HCT116 (cell line): ENCODE measurements at places on chromosomes 2 and 18. TPM values are rescaled to one million over a fixed set of nuclear protein-coding genes. Genes with fewer than 3 reads are reported as not detected.
A peak's percentile ranks its signal among the peaks of the same experiment; 100 is the strongest.

The GKN1 gene
- not detected for total RNA-seq

The MAP3K19 gene
- not detected for total RNA-seq

DNA sequence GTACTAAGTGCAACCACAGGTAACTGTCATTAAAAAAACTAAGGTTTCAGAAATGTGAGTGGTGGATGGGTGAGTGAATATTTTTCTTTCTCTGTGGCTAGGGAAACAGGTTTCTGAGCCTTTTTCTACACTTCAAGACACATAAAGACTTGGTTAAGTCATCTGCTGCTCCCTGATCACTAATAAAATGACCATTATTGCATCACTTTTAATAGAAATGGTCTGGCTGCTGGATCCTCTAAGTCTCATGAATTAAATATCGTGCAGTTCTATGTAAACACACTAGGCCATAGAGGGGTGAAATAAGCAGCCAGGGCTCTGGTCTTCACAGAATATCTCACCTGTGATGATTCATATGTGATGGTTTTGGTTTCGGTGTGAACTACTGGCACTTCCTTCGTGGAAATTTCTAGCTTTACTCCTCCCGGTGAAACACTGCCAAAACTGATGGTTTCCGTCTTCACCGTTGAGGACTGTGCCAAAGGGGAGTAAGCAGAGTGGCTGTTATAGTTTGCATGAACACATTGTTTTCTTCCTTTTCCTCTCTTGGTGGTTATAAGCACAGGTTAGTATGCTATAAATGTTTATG is 100.4 kb upstream of the ZBTB14 start:
- no peak for DNase-seq
- no peaks in the 10 kb centered on the region for H3K36me3 ChIP-seq
- no peaks in the 10 kb centered on the region for H3K27me3 ChIP-seq
- no peaks in the 10 kb centered on the region for H3K4me1 ChIP-seq

The DNAJC5G gene
- total RNA-seq: 2.5 TPM

DNA sequence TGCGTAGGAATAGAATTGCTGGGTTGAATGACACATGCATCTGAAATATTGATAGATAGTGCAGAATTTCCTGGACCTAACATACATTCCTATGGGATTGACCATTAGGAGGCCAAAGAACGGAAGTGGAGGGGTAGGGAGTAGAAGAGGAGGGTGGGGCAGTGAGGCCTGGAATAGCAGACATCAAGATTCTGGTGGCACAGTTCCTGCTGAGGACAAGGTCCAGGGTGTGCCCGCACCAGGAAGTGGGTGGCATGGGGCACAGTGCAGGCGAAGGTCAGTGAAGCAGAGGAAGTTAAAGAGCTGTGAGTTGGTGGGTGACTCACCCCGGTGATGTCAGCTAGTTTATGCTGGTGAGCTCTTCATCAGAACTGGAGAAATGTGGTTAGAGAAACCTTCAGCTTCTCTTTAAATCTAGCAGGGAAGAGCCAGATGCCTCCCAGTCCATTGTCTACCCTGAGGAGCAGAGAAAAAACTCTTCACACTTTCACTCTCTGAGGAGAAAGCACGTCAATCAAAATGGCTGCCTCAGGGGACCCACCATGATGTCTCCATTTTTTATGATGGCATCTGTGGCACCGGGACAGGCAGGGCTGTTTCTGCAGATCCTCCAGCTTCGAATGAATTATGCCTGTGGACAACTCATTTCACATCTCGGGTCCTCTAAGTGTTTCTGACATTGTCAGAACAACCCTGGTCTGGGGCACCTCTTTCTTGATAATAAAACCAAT is 55.9 kb upstream of the CTLA4 start:
- H3K4me1 ChIP-seq: peaks cover 25% of the 10 kb centered on the region
- H3K27ac ChIP-seq: no peak overlapping the region
- H3K36me3 ChIP-seq: no peaks in the 10 kb centered on the region
- H3K27me3 ChIP-seq: no peaks in the 10 kb centered on the region
- peak; percentile 62 for DNase-seq

- H3K4me3 ChIP-seq: no peak overlapping the region
- no peak for DNase-seq
- no peaks in the 10 kb centered on the region for H3K4me1 ChIP-seq
- H3K27ac ChIP-seq: no peak overlapping the region
Observed at GRCh38 chr2:107582487-107582886, 244.2 kb upstream of the RGPD4 start.

GRCh38 chr2:168345601-168346000 is 98.2 kb upstream of the STK39 start:
- no peaks in the 10 kb centered on the region for H3K36me3 ChIP-seq
- no peaks in the 10 kb centered on the region for H3K4me1 ChIP-seq
- no peak for DNase-seq
- no peak overlapping the region for H3K27ac ChIP-seq
- no peaks in the 10 kb centered on the region for H3K27me3 ChIP-seq
- H3K4me3 ChIP-seq: no peak overlapping the region

DNA sequence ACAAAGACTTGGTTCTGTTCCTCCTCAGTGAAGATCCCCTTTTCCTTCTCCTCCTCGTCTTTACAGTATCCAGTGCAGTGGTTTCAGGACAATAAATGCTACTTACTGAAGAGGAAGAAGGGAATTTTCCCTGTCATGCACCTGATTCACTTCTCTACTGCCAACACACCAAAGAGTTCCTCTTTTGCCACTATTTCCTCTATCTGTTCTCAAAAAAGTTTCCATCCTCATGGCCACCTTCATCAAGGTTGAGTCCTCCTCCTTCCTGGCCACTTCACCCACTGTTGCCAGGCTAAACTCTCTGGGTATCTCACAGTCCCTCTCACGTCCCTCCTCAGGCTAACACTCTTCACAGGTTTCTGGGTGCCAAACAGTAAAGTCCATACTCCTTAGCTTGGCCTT is 41.7 kb downstream of the PLEKHM3 start:
- H3K4me3 ChIP-seq: no peak overlapping the region
- no peaks in the 10 kb centered on the region for H3K27me3 ChIP-seq
- H3K36me3 ChIP-seq: no peaks in the 10 kb centered on the region
- H3K4me1 ChIP-seq: no peaks in the 10 kb centered on the region
- DNase-seq: no peak
- no peak overlapping the region for H3K27ac ChIP-seq

The CDH20 gene
- not detected for total RNA-seq

The MTX2 gene
- 38.9 TPM for total RNA-seq

The PSMA8 gene
- total RNA-seq: not detected

GRCh38 chr2:18925296-18925695 is 335.9 kb upstream of the NT5C1B start:
- DNase-seq: no peak
- H3K27me3 ChIP-seq: no peaks in the 10 kb centered on the region
- H3K4me1 ChIP-seq: no peaks in the 10 kb centered on the region
- H3K36me3 ChIP-seq: no peaks in the 10 kb centered on the region
- no peak overlapping the region for H3K27ac ChIP-seq
- H3K4me3 ChIP-seq: no peak overlapping the region

The KYNU gene
- 0.22 TPM for total RNA-seq

DNA sequence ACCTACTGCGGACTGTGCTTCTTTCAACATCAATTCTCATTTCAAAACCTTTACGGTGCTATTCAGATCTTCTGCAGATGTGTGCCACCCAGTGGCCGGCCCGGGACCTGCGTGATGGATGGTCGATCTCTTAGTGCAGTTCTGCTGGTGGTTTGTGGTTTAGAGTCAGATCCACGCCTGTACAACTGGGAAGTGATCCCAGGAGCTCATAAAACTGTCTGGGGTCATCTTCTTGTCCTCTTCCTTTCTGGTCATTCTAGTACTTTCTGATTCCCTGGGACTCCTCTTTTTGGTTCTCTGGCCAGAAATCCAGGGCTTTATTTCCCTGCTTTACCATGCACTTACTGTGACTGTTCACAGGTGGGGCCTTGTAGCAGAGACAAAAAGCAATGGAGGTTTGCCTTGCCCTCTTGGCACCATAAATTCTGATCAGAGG is 15.8 kb upstream of the SELENOI start:
- H3K27me3 ChIP-seq: no peaks in the 10 kb centered on the region
- no peaks in the 10 kb centered on the region for H3K36me3 ChIP-seq
- DNase-seq: peak; percentile 59
- no peak overlapping the region for H3K27ac ChIP-seq

GRCh38 chr18:57077005-57077765 is 69.7 kb upstream of the BOD1L2 start:
- H3K4me1 ChIP-seq: no peaks in the 10 kb centered on the region
- H3K36me3 ChIP-seq: no peaks in the 10 kb centered on the region

- no peak overlapping the region for H3K4me3 ChIP-seq
- H3K27me3 ChIP-seq: no peaks in the 10 kb centered on the region; the same call in 1 of the 2 replicates
- H3K4me1 ChIP-seq: no peaks in the 10 kb centered on the region
- no peaks in the 10 kb centered on the region for H3K36me3 ChIP-seq
Observed at GRCh38 chr2:205822579-205822978, 140.3 kb downstream of the NRP2 start.

DNA sequence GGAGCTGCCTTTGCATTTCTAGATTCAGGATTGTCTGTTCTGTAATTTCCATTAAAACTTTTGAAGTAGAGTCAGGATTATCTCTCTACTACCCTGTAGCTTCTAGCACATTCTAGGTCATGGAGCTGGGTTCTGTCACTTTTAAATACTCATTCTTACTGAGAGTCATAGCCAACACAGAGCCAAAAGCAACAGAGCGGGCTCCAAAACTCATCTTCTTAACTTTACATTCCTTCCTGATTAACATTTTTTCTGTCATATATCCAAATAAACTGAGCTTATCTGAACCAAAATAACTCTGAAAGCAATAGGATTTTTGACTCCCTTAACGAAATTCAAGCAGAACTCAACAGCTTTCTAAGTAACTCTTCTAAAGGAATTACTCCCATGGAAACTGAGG is 12.9 kb downstream of the PREPL start:
- H3K4me1 ChIP-seq: no peaks in the 10 kb centered on the region
- no peaks in the 10 kb centered on the region for H3K27me3 ChIP-seq
- H3K36me3 ChIP-seq: peaks cover 5% of the 10 kb centered on the region
- no peak for DNase-seq
- H3K4me3 ChIP-seq: no peak overlapping the region

- H3K4me3 ChIP-seq: no peak overlapping the region
- H3K27me3 ChIP-seq: 0 out of 2 replicates have a peak, but pooled peaks cover 6% of the 10 kb centered on the region
- H3K36me3 ChIP-seq: no peaks in the 10 kb centered on the region
- no peak overlapping the region for H3K27ac ChIP-seq
- DNase-seq: no peak
Observed at GRCh38 chr18:25144820-25145219, 207.1 kb downstream of the ZNF521 start.

The FAM110C gene
- total RNA-seq: 20.3 TPM

DNA sequence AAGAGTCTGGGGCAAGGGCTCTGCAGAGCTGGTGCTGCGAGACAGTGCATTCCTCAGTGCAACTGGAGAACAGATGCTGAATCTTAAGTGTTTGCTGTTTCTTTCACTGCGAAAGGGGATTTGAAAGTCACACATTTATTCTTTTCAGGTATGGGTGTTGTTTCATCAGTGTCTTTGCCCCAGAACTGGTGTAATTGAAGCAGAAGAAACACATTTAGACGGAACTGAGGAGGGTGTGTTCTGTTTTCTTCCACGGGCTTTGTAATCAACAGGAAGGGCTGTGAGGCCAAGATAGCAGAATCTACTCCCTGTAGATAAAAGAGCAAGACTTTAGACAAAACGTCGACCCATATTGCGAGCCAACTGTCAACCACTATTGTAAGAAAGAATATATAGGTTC is 151.9 kb downstream of the EPHA4 start:
- H3K36me3 ChIP-seq: no peaks in the 10 kb centered on the region
- no peak for DNase-seq
- H3K27me3 ChIP-seq: 0 out of 2 replicates have a peak, but pooled peaks cover 3% of the 10 kb centered on the region
- no peaks in the 10 kb centered on the region for H3K4me1 ChIP-seq

GRCh38 chr2:61263830-61264229 is 101.8 kb downstream of the C2orf74 start:
- no peak overlapping the region for H3K27ac ChIP-seq
- DNase-seq: no peak
- H3K4me3 ChIP-seq: no peak overlapping the region
- H3K4me1 ChIP-seq: no peaks in the 10 kb centered on the region

GRCh38 chr2:13917958-13918357 is 714.6 kb upstream of the LRATD1 start:
- H3K27ac ChIP-seq: no peak overlapping the region
- H3K27me3 ChIP-seq: no peaks in the 10 kb centered on the region

DNA sequence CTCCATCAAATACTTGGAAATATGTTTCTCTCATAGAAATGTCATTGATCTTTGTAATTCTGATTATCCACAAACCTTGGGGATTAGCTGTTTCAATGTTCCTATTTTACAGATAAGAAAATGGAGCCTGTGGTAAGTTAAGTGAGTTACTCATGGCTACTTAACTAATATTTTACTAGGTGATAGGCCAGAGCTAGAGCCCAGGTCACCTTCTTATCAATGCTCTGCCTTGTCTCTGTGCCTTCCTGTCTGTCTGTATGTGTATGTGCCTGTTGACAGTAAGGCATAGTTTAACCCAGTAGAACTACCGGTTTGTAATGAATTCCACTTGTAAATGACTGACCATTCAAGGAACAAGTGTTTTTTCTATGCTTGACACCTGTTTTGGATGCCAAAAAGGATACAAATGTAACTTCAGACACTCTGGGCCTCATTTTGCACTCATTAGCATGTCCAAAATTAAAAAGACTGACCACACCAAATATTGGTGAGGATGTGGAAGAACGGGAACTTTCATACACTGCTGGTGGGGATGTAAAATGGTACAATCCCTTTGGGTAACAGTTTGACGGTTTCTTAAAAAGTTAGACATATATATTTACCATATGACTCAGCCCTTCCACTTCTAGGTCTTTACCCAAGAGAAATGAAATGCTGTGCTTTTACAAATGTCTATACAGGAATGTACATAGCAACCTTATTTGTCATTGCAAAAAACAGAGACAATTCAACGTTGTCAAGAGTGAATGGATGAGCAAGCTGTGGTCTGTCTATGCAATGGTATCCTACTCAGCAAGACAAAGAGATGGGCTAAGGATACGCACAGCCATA is 19.6 kb upstream of the IL1A start:
- H3K4me3 ChIP-seq: no peak overlapping the region
- H3K36me3 ChIP-seq: no peaks in the 10 kb centered on the region
- no peak overlapping the region for H3K27ac ChIP-seq
- no peaks in the 10 kb centered on the region for H3K27me3 ChIP-seq
- H3K4me1 ChIP-seq: no peaks in the 10 kb centered on the region
